Astrocyte of the spinal cord (primary cell): ENCODE measurements at places on chromosomes 12 and 14.
A peak's percentile ranks its signal among the peaks of the same experiment; 100 is the strongest.

DNA sequence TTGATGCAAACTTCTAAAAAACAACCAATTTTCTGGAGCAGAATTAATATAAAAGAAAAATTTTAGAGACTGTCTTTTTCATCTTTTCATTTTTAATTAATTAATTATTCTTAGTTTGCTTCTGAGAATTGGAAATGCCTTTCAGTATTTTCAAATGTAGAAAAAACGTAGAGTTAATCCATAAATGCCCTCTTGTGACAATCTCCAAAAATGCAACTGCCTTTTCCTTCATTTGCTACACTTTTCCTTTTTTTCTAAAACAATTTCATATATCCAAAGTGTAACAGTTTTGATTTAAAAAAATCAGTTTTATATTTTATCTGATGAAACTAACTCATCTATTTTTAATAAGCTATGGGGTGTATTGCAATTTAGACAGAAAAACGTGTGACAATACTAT lies 409.3 kb downstream of the PRKD1 start:
- DNase-seq = peak; percentile 19

DNA sequence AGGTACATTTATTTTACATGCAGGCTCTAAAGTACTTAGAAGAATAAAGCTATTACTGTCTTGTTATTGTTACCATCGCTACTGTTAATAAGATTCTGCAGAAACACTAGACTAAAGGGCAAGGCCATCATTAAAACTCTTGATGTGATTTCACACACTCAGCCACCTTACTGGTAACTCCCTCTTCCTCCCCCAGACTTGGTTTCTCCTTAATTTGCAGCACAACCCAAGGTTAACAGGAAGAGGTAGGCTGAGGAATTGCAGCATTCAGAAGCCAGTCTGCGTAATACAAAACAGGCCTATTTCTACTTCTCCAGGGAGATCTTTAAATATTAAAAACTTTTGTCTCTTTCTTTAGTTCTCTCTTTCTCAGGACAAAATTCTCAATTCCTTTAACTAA lies 210.3 kb downstream of the BTG1 start:
- DNase-seq = no peak

DNA sequence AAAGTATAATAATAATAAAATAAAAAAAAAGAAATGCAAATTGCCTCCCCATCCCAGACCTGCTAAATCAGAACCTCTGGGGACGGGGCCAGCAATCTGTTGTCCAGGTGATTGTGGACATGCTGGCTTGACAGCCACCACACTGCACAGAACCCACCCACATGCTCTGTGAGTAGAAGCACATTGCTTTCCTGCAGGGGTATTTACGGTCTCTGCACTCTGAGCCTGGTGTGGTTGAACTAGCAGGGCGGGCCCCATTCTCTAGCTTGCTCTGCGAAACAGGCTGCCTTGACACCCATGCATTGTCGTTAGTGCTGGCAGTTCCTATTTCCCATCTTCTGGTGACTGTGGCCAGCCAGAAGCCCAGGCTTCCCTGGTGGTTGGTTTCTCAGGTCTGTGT lies 24.5 kb downstream of the PRMT8 start:
- no peak for DNase-seq

DNA sequence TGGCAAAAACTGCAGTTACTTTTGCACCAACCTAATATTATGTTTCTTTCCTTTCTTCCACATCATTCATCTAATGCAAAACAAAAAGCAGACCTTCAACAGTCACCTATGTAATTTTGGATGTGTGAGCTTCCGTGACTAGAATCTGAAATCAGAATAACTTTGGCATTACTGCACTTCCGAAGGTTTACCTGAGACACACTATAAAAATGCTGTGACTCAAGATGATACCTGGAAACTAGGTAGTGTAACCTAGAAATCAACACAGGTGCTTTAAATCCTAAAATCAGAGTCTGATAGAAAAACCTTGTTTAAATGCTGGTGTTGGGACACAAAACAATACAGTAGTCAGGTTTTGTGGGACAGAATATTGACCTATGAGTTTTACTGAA lies 2.2 kb downstream of the BTBD7 start:
- no peak for DNase-seq

- DNase-seq = no peak
Observed at GRCh38 chr14:61048640-61049039, 67.6 kb downstream of the SLC38A6 start.

DNA sequence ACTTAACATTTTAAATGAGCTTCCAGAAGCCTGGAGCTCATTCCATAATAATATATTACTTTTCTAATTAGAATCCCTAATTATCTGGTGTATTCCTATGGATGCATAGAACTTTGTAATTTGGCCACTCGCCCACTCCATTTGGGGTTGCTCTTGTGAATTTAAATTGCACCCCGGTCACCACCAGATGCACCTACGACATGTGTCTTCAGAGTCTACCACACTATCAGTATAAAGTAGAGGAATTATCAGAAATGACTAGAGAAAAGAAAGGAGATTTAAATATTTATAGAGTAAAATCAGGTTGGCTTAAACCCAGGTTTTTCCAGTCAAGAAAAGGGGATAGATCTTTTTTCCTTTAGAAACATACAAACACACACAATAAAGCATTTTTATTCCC lies 145.8 kb upstream of the DCN start:
- DNase-seq = no peak

GRCh38 chr12:132634411-132634990 lies 15.9 kb downstream of the P2RX2 start:
- DNase-seq = no peak

GRCh38 chr12:82893896-82894295 lies 207.2 kb downstream of the TMTC2 start:
- no peak for DNase-seq

DNA sequence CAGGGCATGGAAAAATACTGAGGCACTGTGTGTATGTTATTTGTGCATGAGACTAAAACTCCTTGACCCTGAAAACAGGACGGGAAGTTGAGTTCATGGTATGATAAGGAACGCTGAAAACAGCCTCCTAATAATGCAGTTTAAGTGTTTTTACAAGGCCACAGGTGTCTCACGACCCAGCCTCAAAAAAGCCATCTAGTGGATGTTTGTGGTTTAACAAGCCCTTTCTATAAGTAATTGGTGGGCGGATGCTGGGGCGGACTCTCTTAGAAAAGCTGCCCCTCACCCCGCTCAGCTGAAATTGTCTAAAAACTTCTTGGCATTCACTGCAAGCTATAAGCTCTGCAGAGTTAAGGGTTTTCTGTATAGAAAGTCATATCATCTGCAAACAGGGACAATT lies 184.5 kb downstream of the NUBPL start:
- no peak for DNase-seq

GRCh38 chr12:102504280-102504679 lies 23.9 kb upstream of the IGF1 start:
- no peak for DNase-seq

GRCh38 chr14:66503532-66503931 lies 4.4 kb upstream of the GPHN start:
- peak; percentile 71 for DNase-seq

DNA sequence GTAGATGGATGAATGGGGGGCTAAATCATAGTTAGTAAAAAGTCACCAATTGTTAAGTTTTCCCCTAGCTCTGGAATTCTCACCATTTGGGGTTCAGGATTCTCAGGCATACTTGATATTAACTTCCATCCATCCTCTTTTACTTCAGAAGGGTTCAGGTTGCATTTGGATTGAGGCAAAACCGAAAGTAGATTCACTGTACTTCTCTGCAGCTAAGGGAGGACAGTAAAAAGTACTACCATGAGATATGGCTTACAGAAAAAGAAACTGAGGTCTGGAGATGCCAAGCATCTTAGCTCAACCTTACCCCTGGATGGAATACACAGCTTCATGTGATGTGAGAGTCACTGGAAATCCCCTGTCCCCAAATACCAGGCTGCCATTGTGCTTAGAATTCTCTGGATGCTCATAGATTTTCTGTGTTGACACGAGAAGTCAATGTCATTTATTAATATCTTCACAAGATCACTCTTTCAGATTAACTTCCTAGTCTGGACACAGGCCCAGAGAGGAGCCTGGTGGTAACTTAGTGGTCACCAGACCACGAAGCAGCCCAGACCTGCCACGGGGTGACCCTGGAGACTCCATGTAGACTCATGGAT lies 87.1 kb downstream of the SSPN start:
- no peak for DNase-seq

DNA sequence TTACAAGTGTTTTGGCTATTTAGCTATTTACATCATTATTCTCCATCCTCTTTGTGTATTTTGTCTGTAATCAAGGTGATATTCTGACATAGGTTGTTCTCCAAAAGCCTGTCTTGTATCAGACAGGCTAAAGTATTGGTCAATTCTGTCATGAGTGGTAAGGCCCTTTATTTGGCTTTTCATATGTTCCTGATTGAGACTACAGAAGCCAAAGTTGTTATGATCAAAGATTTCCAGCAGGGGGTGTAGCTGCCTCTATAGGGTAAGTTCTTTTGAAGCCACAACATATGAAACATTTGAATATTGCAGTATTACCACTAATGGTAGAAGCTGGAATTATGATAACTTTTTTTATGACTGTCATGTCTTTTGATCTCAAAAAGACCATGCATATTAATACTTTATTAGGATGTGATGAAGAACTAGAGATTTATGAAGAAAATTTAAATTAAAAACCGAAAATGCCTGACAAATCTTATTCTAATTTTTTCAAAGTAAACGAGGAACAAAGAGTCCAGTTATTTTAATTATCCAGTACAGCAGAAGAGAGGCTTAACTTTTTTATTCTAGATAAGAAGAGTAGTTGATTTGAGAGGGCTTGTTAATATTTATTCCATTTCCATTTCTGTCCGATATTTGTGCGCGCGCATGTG lies 3.4 kb upstream of the ARHGAP5 start:
- peak; percentile 89 for DNase-seq

DNA sequence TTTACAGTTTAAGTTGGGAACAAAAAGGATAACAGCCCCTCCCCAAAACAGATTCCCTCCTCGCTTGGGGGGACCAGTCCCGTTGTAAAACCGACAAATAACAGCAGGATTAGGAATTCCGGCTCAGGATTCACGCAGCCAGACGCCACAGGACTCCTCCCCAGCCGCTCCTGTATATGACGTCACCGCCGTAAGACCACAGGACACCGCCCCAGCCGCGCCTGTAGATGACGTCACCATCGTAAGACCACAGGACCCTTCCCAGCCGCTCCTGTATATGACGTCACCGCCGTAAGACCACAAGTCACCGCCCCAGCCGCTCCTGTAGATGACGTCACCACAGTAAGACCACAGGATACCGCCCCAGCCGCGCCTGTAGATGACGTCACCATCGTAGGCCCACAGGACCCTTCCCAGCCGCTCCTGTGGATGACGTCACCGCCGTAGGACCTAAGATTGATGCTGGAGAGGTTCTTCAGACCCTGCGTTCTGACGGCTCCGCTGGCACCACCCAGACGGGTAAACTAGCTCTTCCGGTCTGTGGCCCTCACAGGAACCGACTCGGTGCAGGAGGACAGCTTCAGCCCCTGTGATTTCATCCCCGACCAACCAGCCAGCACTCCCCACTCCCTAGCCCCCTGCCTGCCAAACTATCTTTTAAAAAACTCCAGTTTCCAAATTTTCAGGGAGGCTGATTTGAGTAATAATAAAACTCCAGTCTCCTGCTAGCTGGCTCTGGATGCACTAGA lies 43.9 kb upstream of the FBRSL1 start:
- peak; percentile 45 for DNase-seq

GRCh38 chr14:50242566-50243310 lies 11.4 kb upstream of the SOS2 start:
- no peak for DNase-seq

- no peak for DNase-seq
Observed at GRCh38 chr14:32201816-32202490, at the start of gene RNU6-7. TSS of gene RNU6-7 (plus strand) at chr14:32202045.

DNA sequence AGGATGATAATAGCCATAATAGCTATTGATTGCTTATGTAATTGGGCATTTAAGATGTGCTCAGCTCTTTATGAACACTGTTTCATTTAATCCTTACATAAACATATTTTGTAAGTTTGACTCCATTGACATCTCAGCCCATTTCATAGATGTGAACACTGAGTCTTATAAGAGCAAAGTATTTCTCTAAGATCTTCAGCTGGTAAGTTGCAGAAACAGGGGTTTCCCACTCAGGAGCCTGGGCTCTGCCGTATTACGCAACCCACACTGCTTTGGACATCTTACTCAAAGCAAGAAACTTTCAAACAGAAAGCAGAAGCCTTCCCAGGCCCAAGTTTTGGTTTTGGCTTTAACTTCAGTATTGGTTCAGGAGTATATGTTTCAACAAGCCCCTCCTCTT lies 705.1 kb downstream of the MED13L start:
- no peak for DNase-seq

- peak; percentile 3 for DNase-seq
Observed at GRCh38 chr12:22543246-22544037, 900 bp downstream of the C2CD5 start.

DNA sequence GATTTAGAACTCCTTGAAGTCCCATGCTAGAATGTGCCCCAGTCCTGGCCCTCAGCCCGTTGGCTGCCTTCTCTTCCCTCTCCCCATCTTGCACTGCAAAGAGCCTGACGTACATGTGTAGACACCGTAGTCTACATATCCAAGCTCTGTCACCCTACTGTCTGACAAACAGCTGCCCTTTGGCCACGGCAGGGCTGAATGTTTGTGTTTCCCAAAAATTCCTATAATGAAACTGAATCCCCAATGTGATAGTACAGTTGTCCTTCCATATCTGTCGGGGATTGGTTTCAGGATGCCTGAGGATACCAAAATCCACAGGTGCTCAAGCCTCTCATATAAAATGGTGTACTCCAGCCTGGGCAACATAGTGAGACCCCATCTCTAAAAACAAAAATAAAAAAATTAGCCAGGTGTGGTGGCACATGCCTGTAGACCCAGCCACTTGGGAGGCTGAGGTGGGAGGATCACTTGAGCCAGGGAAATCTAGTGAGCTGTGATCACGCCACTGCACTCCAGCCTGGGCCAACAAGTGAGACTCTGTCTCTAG lies 12.3 kb upstream of the TFCP2 start:
- DNase-seq = no peak

DNA sequence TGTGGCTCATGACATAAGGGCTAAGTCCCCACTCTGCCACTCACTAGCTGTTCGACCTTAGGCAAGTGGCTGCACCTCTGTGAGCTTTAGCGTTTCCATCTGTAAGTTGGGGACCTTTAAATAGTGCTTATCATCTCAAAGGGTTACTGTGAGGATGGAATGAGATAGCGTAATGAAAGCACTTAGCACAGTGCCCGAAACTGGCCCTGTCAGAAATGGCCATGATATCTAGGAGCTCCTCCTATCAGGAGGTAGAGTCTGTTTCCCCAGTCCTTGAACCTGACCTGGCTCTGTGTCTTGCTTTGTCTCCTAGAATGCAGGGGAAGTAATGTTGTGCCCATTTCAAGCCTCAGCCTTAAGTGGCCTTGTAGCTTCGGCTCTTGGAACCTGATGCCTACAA lies 211.0 kb downstream of the RBM19 start:
- DNase-seq = no peak

- no peak for DNase-seq
Observed at GRCh38 chr14:71006200-71006563, 98.9 kb downstream of the PCNX1 start.

DNA sequence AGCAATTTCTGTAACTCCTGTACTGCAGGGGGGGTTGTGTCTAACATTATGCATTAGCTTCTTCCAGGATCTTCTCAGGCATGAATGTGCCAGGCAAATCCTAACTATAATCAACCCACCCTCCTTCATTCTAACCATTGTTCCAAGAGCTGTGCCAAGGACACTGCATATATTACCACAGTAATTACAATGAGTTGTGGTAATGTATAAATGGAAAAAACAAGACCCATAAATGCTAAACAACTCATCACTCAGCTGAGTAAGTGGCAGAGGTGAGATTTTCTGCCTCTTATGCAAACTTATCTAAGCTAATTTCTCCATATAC lies 80.6 kb downstream of the PRKD1 start:
- no peak for DNase-seq
